ENCODE measurements at places on chromosomes 1 and 21. TPM values are rescaled to one million over a fixed set of nuclear protein-coding genes. Genes with fewer than 3 reads are reported as not detected.

The EVA1C gene
- total RNA-seq, result 20.1 TPM

The OR2L3 gene
- total RNA-seq, result not detected

The LCE1D gene
- total RNA-seq, result not detected

The PPIAL4G gene
- not detected for total RNA-seq

The VCAM1 gene
- 25.3 TPM for total RNA-seq

The OLIG2 gene
- not detected for total RNA-seq

The RABGAP1L gene
- total RNA-seq, result 77.4 TPM

The LIPI gene
- not detected for total RNA-seq

The TGFB2 gene
- 6.8 TPM for total RNA-seq

The COL11A1 gene
- not detected for total RNA-seq

The MCOLN3 gene
- total RNA-seq, result 7.3 TPM

The SPRR1A gene
- not detected for total RNA-seq

The DCST2 gene
- 2.6 TPM for total RNA-seq

The PDC gene
- not detected for total RNA-seq

The GPR3 gene
- total RNA-seq, result 0.66 TPM

The VAV3 gene
- 7.0 TPM for total RNA-seq

The BRINP3 gene
- not detected for total RNA-seq

The EFNA3 gene
- 3.7 TPM for total RNA-seq

The TSPEAR gene
- not detected for total RNA-seq

The TMEM234 gene
- 18.6 TPM for total RNA-seq

The NHLH1 gene
- total RNA-seq, result not detected

The KRTAP12-1 gene
- total RNA-seq, result not detected

The FCRL1 gene
- total RNA-seq, result not detected

The ANGEL2 gene
- 65.8 TPM for total RNA-seq

The PDXK gene
- 63.6 TPM for total RNA-seq

The MFSD2A gene
- total RNA-seq, result 0.66 TPM

The CYP4A22 gene
- total RNA-seq, result 1.7 TPM

The HIPK1 gene
- total RNA-seq, result 74.5 TPM

The CELSR2 gene
- 0.88 TPM for total RNA-seq

The SPAG17 gene
- total RNA-seq, result 2.0 TPM

The SLAMF7 gene
- 4.2 TPM for total RNA-seq

The MROH9 gene
- not detected for total RNA-seq

The TRIM46 gene
- total RNA-seq, result not detected

The CYP2J2 gene
- 0.33 TPM for total RNA-seq

The NGF gene
- total RNA-seq, result 2.1 TPM
